ENCODE measurements at places on chromosomes 6 and 20. TPM values are rescaled to one million over a fixed set of nuclear protein-coding genes. Genes with fewer than 3 reads are reported as not detected.

Gene SOD2
- 441 TPM for total RNA-seq

Gene THBD
- 6.5 TPM for total RNA-seq

Gene WFDC5
- total RNA-seq, result not detected

Gene CTAGE9
- not detected for total RNA-seq

Gene VGLL2
- total RNA-seq, result not detected

Gene C2
- 4.8 TPM for total RNA-seq

Gene SRXN1
- 70.2 TPM for total RNA-seq

Gene TSBP1
- not detected for total RNA-seq

Gene RBM24
- total RNA-seq, result 6.1 TPM

Gene TMEM181
- total RNA-seq, result 31.4 TPM

Gene BPIFB4
- total RNA-seq, result not detected

Gene RIPOR3
- 13.7 TPM for total RNA-seq

Data from epithelial cell of alveolus of lung (primary cell).